Substantia nigra (tissue), 51 donors: ENCODE measurements at places on chromosomes 4 and X.

- DNase-seq: no peak
Observed at GRCh38 chrX:129318375-129318774, 204.9 kb downstream of the SMARCA1 start.

DNA sequence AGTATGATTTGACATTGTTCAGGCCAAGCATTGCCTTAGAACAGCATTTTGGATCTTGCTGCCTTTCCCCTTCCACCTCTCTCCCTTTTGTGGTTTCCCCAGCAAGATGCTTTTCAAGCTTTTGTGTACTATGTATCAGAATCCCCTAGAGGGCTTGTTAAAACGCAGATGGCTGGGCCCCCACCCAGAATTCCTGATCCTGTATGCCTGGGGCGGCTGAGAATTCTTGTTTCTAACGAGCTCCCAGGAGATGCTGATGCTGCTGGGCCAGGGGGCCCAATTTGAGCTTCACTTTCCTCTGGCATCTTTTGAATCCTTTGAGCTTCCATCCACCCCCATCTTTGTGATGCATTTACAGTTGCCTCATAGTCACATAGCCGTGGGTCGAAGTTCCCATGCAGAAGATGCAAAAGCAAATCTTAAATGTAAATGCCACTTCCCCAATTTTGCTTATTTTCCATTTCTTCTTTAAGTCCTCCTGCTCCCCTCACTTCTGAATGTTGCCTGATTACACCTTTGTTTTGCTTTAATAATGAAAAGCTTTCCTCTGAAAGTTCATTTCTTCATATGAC, 18.5 kb downstream of the HCCS start:
- no peak for DNase-seq

GRCh38 chr4:169398316-169398715, 127.6 kb upstream of the SH3RF1 start:
- no peak for DNase-seq

DNA sequence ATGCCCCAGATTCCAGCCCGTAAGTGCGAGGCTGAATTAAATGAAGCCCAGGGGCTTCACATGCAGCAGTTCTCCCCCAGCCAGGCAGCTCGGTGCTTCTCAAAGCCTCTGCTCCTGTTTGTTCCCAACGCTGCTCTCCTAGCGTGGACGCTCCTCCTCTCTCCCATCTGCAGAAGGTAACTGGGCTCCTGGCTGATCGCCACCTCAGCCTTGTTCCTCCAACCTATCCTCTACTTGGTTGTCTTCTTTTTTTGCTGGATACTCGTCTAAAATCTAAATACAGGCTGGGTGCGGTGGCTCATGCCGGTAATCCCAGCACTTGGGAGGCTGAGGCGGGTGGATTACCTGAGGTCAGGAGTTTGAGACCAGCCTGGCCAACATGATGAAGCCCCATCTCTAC, 70.3 kb downstream of the NSUN7 start:
- no peak for DNase-seq

- no peak for DNase-seq
Observed at GRCh38 chr4:67934628-67935027, 28.7 kb downstream of the TMPRSS11A start.
